ENCODE measurements at places on chromosomes 5 and 9.

DNA sequence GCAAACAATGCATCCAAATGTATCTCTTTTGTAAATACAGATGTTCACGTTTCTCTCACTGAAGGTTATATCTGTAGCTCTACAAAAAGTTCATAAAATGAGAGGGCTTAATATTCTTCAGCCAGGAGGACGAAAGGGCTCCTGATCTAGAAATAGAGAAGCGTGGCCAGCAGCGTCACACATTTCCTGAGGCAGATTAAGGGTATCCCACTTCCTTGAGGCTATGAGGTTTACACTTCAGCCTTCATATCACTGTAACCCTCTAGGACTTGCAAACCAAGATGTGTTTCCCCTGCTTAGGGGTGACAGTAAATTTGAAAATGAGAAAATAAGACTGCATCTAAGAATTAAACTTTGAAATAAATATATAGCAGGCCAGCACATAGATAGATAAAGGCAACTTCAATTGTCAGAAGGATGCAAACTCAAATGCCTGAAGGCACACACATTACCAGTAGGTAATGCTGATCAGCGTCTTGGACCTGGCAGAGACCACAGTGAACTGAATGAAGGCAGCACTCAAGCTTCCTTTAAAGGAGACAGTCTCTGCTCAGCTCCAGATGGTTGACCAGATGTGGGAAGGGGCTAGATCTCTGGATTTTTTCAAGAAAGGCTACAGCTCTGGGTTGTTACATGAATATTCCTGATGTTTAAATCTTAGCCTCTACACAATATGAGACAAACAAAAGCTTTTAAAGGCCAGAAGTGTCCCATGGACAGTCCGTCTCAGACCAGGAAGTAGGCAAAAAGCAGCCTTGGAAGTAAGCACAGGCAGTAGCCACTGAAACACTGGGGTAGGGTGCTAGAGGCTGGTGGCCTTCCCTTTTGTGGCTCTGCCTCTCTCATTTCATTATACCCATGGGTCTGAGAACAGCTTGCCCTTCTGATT is 197.7 kb downstream of the MCTP1 start:
- DNase-seq: no peak

DNA sequence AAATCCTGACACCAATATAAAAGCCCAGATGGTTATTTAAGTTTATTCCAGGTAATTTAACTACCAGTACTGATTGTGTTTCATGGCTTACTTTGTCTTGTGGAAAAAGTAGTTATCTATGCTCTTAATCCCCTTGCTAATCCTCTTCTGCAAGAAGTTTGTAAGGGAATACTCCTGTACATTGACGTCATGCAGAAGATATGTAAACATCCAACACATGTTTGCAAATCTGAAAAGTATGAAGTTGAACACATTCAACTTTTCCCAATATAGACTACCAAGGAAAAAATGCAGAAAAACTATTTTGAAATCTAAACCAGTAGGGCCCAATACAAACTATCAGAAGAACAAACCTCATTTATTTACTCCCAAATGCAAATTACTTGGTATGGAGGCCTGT is 56.3 kb upstream of the ELL2 start:
- no peak for DNase-seq

DNA sequence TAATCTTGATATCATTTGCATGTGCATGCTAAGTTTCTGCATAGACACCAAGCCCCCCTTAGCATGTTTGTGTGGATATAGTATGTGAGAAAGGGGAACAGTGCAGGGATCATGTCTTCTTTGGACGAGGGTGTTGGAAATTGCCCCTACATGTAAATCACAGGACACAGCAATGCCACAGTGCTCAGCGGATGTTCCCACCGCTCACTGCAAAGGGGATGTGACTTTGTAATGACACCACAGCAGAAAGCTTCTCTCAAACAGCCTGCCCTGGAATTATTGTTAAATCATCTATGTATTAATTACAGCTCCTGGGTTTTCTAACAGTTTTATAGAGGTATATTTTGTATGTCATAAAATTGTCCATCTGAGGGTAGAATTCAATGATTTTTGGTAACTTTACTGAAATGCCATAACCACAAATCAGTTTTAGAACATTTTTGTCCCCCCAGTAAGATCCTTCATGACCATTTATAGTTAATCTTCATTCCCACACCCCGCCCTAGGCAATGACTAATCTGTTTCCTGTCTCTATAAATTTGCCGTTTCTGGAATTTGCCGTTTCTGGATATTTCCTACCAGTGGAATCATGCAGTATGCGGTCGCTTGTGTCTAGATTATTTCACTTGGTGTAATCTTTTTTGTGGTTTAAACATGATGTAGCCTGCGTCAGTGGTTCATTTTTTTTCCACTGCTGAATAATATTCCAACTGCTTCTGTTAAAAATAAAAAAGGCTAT is 648.5 kb upstream of the WWC1 start:
- no peak for DNase-seq

GRCh38 chr9:95415158-95415557 is 97.6 kb upstream of the FANCC start:
- DNase-seq: no peak

GRCh38 chr9:91395553-91396471 is 27.8 kb downstream of the NFIL3 start:
- DNase-seq: no peak

All from neuronal stem cell (in vitro differentiated cells).